Mononuclear cell (primary cell): ENCODE measurements at places on chromosomes 1 and 21. TPM values are rescaled to one million over a fixed set of nuclear protein-coding genes. Genes with fewer than 3 reads are reported as not detected.

SLAMF7 gene
- 12.9 TPM for total RNA-seq

TFAP2E gene
- total RNA-seq, result 0.52 TPM

ADPRS gene
- total RNA-seq, result 12.4 TPM

ACTN2 gene
- total RNA-seq, result under 0.01 TPM

AZIN2 gene
- total RNA-seq, result 1.6 TPM

MAP3K7CL gene
- total RNA-seq, result 119 TPM

BARHL2 gene
- not detected for total RNA-seq

SPRR2G gene
- not detected for total RNA-seq

RGS13 gene
- 0.52 TPM for total RNA-seq

HSD11B1 gene
- 0.10 TPM for total RNA-seq

FAM72B gene
- total RNA-seq, result 0.42 TPM

OR2T33 gene
- not detected for total RNA-seq

VAV3 gene
- 41.1 TPM for total RNA-seq

CZIB gene
- 24.8 TPM for total RNA-seq

CACNA1S gene
- not detected for total RNA-seq

CD1E gene
- 0.52 TPM for total RNA-seq

ORC1 gene
- total RNA-seq, result 2.4 TPM

PTGS2 gene
- 446 TPM for total RNA-seq

DISP3 gene
- 0.21 TPM for total RNA-seq
